ENCODE measurements at places on chromosomes 1 and 21.

GRCh38 chr21:18840239-18840638, 436.7 kb upstream of the TMPRSS15 start:
- no peak for DNase-seq

DNA sequence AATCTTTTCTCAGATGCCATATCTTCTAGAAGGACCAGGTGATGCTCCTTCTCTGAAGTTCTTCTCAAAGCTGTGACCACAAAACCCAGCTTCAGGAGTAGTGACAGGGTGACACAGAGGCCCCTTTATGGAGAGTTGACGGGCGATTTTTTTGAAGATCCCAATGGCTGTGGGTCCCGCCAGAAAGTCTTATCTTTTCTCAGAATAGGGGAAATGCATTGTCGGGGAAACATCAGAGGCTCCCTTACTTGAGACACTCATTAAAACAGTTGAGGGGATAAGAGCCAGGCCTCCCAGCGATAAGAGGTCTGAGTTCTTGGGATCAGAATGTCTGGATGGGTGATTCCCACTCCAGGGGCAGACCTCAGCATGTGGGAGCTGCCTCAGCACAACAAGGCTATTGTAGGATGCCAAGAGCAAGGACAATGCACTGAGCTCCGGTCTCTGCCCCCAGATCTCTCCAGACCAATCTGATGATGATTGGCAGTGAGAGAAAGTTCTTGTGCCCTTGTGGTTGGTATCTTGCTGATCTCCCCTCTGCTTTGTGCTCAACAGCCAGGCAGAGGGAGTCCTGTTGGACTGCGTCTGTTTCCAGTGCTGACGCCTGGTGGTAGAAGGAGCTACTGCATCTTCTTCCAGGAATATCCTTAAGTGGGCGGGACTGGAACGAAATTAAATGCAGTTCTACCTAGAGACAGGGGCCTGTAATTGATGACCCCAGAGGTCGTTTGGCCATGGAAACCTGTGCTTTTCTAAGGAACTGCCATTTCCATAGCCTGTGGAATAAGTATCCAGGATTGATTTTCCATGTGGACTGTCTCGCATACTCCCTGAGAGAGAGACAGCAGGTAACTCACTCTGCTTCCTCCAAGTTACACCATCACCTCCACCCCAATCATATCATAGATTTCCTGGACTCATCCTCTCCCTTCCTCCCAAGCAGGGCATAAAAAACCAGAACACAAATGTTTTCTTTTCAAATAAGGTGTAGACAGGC, 6.8 kb upstream of the ACKR1 start:
- peak; percentile 90 for DNase-seq

DNA sequence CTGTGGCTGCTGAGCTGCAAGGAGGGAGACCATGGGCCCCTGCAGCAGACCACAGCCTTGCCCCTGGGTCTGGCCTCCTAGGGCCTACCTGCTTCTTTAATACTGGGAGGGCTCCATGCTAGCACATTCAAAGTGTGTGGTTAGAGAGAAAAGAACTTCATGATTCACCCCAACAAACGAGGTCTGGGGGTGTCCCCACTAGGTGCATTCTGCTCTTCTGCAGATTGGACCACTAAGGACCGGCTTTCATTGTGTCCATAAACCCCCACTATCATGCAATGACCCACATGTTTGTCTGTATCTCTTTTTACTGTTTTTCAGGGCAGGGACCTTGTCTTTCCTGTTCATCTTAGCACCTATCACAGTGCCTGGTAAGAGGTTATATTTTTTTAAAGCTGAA, 185.4 kb downstream of the OMA1 start:
- no peak for DNase-seq

- peak; percentile 76 for DNase-seq
These were observed 19.7 kb upstream of the CAPZB start for GRCh38 chr1:19504796-19505692.

- no peak for DNase-seq
These were observed at the start of gene IL24 for GRCh38 chr1:206897175-206897574. Gene IL24 (plus strand): TSS chr1:206897443. CDS start chr1:206897833, 390 bp downstream.
